Activated CD4-positive, alpha-beta T cell treated with anti-CD3 and anti-CD28 coated beads, Interleukin-2, amount 50 U/mL, for 48 hours (primary cell): ENCODE measurements at places on chromosomes 6 and 20.

- DNase-seq = no peak
Measured at GRCh38 chr6:145903356-145904102, 60.6 kb downstream of the SHPRH start.

DNA sequence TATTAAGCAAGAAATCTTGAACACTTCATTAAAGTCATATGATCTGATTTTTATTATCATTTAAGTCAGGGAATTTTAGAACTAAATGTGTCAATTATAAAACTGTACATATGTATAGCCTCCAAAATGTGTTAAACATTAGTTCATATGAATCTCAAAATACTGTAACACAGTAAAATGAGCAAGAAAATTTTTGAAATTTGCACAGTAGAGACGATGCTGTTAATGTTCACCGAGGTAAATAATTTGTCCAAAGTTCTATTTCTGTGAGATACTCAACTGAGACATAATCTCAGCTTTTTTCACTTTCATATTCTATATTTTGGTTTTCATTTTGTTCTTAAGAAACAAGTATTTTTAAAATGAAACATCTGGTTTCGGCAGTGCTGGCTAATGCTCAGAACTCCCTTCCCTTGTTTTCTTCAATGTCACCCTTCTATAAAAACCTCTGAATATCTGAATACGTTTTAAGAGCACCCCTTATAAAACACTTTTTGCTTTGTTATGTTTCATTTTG, 353.1 kb downstream of the LAMA2 start:
- DNase-seq = no peak

DNA sequence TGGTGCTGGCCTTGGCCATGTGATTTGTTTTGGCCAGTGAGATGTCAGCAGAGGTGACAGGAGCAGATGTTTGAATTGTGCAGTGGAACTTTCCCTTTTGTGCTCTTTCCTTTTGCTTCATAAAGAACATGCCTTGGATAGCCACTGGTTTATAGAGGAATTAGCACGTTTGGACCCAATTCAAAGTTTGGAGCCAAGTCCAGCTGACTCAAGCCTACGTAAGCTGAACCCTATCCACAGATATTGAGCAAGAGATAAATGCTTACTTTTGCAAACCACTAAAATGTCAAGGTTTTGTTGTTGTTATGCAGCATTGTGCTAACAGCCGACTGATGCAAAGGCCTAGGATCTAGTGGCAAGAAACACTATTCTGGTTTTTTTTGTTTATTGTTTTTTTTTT, 230.9 kb upstream of the CITED2 start:
- DNase-seq = no peak

GRCh38 chr20:9068841-9069663, at the start of gene PLCB4:
TSS of gene PLCB4 (plus strand) at chr20:9069087. CDS start at chr20:9307815, 238,728 bp downstream.
- DNase-seq = no peak

GRCh38 chr6:136090929-136091328, 159.2 kb downstream of the MTFR2 start:
- DNase-seq = no peak

DNA sequence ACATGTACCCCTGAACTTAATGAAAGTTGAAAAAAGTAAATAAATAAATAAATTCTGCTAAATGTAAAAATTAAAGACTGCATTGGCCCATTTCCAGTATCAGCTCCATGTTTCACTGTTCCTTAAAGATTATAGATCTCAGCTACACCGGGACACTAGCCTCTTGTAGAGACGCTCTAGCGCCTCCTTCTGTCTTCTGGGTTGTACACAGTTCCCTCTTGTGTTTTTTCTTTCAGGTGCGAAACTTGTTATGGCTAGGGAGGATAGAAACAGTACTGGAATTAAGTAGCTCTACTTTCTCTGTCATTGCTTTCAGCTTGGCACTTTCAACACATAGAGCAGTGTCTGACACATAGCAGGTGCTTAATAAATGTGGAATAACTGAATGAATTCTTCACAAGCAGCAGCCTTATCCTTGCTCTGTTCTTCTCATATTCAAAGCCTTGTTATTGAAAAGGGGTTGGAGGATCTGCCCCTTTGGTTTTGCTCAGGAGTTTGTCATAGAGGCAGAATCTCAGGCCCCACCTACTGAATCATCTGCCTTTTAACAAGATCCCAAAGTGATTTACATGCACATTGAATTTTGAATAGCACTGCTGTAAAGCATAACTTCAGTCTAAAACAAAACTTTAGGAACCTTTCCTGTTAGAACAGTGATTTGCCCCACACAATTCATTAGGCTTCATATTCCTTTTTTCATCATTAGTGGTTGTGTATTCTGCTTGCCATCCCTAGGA, 92.3 kb downstream of the FIG4 start:
- no peak for DNase-seq

DNA sequence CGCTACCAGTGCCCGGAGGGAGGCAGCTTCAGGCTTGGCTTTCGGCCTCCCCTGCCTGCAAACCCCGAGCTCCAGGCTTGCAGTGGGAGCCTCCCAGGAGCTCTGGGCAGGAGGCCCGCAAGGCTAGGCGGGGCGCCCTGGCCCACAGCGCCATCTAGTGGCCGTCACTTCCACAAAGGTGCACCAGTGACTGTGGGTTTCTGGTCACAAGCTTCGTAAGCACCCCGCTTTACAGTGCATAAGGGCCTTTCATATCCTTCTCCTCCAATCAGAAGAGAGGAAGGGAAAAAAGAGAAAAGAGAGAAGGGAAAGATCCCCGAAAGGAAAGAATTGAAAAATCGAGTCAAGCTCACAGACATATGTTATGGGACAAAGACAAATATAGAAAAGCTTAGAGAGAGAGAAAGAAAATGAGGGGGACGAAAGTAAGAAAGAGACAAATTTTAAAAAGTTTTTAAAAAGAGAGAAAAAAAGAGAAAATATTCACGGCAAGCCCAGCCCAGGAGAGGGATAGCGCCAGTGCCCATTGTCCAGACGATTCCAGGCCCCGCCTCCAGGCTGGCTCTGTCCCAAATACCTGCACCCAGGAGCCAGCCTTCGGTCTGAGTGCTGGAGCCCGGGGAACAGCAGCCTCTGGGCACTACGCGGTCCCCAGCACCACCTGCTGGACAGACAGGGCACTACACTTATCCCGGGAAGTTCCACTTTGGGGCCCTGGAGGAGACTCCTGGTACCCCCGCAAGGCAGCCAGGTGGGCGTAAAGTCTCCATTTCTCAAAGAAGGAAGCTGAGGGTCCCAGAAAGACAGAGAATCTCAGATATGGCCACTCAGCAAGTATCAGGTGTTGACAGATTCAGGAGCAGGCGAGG, 207.1 kb downstream of the PREX1 start:
- DNase-seq = peak; percentile 82
